Activated T-cell treated with anti-CD3 and anti-CD28 coated beads, Interleukin-2, amount 50 U/mL, for 4 hours (primary cell): ENCODE measurements at places on chromosomes 1 and 21. TPM values are rescaled to one million over a fixed set of nuclear protein-coding genes. Genes with fewer than 3 reads are reported as not detected.

Gene PLA2G2C
- not detected for total RNA-seq

Gene KCNJ10
- total RNA-seq, result 0.32 TPM

Gene DISC1
- total RNA-seq, result 0.50 TPM

Gene GREM2
- not detected for total RNA-seq

Gene PDE4DIP
- total RNA-seq, result 8.5 TPM

Gene NTNG1
- not detected for total RNA-seq

Gene DNM3
- 0.35 TPM for total RNA-seq

Gene TDRKH
- total RNA-seq, result 10.1 TPM

Gene GPR3
- 2.7 TPM for total RNA-seq

Gene C1orf167
- not detected for total RNA-seq

Gene B3GALT5
- 0.05 TPM for total RNA-seq

Gene PLCH2
- total RNA-seq, result 0.58 TPM

Gene NOTCH2
- 60.8 TPM for total RNA-seq

Gene RAP1A
- total RNA-seq, result 171 TPM

Gene IL20
- total RNA-seq, result not detected

Gene DCST2
- total RNA-seq, result not detected

Gene B3GALT2
- total RNA-seq, result 0.13 TPM

Gene AIM2
- 36.4 TPM for total RNA-seq

Gene GUCA2B
- not detected for total RNA-seq

- DNase-seq, result no peak
Measured at GRCh38 chr1:33634806-33635205, 162.4 kb downstream of the ZSCAN20 start.

- DNase-seq, result no peak
Measured at GRCh38 chr1:88549536-88549935, 134.5 kb upstream of the PKN2 start.

GRCh38 chr1:193438312-193438711 lies 251.9 kb upstream of the B3GALT2 start:
- DNase-seq, result no peak

- no peak for DNase-seq
Measured at GRCh38 chr1:180994262-180994661, 28.4 kb downstream of the STX6 start.

- no peak for DNase-seq
Measured at GRCh38 chr1:228544021-228544850, 57.1 kb downstream of the RNF187 start.

DNA sequence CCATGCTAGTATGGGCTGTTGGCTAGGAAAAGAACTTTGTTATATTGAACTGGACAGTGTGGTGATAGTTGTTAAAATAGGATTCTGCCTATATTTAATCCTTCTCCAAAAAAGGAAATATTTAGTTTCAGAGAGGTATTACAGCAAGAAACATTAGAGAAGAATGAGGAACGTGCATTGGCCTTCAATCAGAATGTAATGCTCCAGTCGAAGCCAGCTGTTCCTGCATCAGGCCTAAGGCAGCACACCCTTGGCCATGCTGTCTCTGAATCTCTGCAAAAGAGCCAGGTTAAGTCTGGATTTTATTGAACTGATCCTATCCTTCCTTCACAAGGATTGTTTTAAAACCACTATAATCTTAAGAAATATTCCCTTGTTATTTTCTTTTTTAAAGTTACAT lies 35.3 kb upstream of the RALGPS2 start:
- DNase-seq, result no peak

DNA sequence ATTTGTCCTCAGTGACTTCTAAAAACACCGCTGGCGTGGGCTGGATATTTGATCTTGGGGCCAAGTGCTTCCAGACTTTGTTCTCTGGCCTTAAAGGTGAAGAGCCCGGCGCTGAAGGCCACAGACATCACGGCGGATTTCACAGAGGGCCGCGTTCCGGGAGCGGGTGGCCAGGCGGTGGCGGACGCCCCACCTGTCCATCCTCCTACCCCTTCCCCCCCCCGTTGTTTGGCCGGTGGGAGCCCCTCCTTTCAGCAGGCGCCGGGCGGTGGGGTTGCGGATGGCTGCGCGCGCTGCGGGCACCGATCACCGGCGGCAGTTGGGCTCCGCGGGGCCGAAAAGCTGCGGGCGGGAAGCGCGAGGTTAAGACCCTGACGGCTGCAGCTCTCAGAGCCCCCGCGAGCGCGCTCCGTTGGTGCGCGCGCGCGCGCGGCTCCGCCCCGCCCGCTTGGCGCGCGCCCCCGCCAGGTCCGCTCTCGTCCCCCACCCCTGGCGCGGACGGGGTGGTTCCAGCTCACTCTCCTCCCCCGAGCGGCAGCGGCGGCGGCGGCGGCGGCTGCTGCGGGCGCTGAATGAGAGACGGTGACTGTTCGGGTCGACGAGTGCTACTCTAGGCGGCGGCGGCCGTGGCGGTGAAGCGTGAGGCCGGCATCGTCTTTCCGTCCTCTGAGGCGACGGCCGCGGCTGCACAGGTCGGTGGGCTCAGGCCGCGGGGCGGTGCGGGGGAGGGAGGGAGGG lies at the start of gene RALGPS2:
Gene RALGPS2, plus strand, starts transcription at position 517 of the 738 bp plus-strand sequence. CDS start 51,521 bp downstream, outside the sequence.
- peak; percentile 65 for DNase-seq

DNA sequence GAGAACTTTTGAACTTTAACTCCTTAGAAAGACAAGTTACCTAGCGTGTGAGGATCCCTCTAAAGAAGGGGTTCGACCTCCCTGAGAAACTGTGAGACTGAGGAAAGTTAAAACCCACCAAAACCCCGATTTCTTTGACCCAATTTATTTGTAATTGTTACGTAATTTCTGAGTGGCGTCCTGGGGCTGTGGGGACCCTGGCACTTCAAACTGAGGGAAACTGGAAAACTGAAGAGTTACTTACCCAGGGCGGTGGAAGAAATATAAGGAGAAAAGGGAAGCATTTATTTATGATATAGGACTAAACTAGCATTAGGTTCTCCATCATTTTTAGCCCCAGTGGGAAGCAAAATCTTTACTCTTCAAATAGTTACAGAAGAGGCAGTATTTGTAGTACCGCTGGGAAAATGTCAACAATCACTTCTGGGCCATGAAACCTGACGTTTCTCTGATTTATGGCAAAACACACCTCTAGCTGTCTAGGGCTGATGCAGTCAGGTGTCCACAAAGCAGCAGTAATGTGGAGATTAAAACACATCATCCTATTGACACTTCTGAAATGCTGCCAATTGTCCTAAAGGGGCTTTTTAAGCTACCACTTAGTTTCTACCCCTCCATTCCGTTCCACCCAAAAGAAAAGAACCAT lies 430 bp downstream of the S100B start:
- no peak for DNase-seq

DNA sequence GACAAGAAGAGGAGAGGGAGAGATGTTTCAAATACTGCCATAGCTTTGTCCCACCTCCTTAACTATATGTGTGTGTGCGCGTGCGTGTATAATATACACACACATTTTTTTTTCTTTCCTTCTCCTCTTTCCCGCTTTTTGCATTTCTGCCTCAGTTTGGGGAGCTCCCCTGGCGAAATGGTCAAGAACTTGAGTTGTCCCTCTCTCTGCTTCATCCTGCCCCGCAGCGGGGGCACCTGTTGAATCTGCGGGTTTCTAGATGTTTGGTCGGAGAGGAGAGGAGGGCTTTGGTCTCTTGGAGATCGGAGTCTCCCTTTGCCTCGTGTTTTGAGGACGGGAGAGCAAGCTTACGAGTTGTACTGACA lies 504 bp downstream of the SCCPDH start:
- DNase-seq, result no peak

- DNase-seq, result no peak
Measured at GRCh38 chr1:192491804-192492554, 83.6 kb upstream of the RGS1 start.

- no peak for DNase-seq
Measured at GRCh38 chr1:160082487-160082886, 1.1 kb downstream of the KCNJ9 start.

DNA sequence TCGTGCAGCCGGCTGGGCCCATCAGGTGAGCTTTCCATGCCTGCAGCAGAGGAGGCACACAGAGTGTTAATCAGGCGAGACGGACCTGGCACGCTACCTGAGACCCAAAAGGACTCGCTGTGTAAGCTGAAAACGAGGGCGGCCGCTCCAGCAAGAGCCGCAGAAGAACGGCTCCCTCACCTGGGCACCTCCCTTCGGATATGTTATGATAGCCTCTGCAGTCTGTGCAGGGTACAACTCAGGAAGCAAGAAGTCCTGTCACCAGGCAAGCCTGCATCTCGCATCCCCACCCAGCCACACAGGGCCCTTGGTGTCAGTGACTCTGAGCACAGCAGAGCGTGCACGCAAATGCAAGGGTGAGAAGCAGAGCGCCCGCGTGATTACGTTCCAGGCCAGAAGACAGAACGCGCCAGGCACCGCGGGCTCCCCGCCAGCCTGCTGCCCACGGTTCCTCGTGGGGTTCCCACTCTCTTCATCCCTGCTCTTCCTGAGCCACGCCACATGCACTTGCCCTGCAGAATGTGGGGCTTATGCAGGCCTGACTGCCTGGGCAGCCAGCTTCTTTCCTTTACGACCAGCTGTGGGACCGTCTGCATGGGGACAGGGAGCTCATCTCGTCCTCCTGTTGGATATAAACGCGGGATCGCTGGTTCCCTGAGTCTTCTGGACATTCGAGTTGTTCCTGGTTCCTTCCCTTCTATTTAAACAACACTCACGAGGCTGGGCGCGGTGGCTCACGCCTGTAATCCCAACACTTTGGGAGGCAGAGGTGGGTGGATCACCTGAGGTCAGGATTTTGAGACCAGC lies 20.2 kb upstream of the LRRC47 start:
- DNase-seq, result no peak

DNA sequence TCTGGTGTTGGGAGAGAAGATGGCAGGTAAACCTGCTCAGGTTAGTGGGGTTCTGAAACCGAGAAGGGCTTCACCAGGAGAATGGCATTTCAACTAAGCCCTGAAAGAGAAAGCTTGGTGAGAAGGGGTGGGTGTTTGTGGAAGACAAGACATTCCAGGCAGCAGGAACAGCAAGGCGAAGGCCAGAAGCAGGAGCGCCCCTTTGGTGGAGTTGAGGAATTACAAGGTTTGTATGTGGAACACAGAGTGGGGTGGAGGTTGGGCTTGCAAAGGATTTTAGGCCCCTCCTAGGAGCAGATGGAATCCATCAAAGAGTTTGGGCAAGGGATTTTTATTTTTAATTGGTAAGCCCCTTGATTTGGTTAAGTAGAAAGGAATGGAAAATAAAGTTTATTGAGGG lies 24.8 kb upstream of the ELOA start:
- DNase-seq, result no peak

- no peak for DNase-seq
Measured at GRCh38 chr21:43591571-43591970, 67.7 kb downstream of the HSF2BP start.

- no peak for DNase-seq
Measured at GRCh38 chr1:190477762-190478148, at the start of gene BRINP3. Gene BRINP3, minus strand, starts transcription at chr1:190477864.

GRCh38 chr1:183674886-183675285 lies 21.8 kb upstream of the APOBEC4 start:
- no peak for DNase-seq

- DNase-seq, result no peak
Measured at GRCh38 chr1:178438432-178438831, 58.3 kb downstream of the CLEC20A start.

GRCh38 chr1:167515461-167515860 lies 2.9 kb downstream of the CD247 start:
- DNase-seq, result no peak

GRCh38 chr1:199083680-199084079 lies 444.8 kb downstream of the PTPRC start:
- no peak for DNase-seq

DNA sequence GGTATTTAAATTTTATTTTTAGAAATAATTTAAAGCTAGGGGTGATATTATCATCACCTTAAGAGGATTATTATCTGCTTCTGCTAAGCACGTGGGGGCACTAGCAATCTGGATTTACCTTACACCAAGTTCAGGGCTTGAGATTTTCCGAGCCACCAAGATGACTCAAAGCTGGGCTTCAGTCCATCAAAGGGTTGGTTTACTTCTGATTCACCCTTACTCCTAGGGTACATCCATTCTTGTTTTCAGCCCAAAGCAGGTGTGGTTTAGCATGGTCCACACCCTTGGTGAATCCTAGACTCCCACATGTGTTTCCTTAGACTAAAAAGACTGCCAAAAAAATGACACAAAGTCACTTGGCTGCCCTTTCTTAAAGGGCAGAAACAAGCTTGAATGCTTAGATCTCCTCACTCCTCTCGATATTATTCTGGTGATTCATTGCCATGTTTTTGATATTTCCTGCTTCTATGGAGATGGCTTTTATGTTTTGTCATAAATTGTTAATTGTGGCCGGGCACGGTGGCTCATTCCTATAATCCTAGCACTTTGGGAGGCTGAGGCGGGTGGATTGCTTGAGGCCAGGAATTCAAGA lies 9.8 kb upstream of the PRSS38 start:
- no peak for DNase-seq

GRCh38 chr1:39922251-39922688 lies 20.6 kb upstream of the MYCL start:
- DNase-seq, result no peak

- DNase-seq, result peak; percentile 15
Measured at GRCh38 chr1:6889875-6890480, 104.7 kb downstream of the CAMTA1 start.

- DNase-seq, result no peak
Measured at GRCh38 chr21:46500224-46500861, 41.7 kb downstream of the DIP2A start.

DNA sequence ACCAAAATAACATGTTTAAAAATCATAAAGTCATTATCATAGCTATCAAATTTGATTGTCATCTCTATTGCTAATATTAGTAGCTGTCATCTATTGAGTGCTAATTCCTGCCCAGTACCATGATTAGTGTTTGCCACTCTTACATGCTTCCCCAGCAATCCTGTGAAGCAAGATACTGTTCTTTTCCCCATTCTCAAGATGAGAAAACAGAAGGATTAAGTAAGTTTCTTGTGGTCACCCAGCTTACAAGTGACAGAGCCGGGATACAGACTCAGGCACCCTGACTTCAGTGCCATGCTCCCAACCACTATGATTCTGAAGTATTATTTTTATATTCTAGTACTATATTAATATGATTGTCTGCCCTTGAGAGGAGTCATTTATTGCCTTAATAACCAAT lies 36.5 kb downstream of the LRRC8C start:
- DNase-seq, result no peak

DNA sequence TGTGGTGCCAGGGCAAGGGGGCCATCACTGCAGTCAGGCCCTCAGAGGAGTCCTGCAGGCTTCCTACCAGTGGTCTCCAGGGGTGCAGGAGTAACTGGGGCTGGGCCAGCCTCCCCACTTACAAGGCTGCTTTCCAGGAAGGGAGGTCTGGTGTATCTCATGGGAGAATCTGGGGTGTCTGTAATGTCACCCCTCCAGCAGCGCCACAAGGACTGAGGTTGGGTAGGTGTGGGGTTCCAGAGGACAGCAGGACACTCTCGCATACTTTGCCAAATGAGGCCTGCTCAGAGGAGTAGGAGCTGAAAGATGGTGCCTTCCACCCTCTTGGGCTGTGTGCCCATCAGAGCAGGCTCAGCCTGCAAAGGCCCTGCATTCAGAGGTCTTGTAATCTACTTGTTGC lies 46.9 kb downstream of the TNNT2 start:
- DNase-seq, result no peak

GRCh38 chr1:46607345-46608130 lies 3.5 kb upstream of the MKNK1 start:
- no peak for DNase-seq

GRCh38 chr1:59022799-59023198 lies 239.0 kb upstream of the JUN start:
- DNase-seq, result no peak

- no peak for DNase-seq
Measured at GRCh38 chr1:6982443-6982842, 197.2 kb downstream of the CAMTA1 start.

GRCh38 chr1:187003353-187003752 lies 174.6 kb downstream of the PLA2G4A start:
- no peak for DNase-seq
